Activated T-helper 1 cell treated with anti-CD3 and anti-CD28 coated beads, Interleukin-2, amount 50 U/mL, for 16 hours (primary cell): ENCODE measurements at places on chromosomes 13 and 19.

DNA sequence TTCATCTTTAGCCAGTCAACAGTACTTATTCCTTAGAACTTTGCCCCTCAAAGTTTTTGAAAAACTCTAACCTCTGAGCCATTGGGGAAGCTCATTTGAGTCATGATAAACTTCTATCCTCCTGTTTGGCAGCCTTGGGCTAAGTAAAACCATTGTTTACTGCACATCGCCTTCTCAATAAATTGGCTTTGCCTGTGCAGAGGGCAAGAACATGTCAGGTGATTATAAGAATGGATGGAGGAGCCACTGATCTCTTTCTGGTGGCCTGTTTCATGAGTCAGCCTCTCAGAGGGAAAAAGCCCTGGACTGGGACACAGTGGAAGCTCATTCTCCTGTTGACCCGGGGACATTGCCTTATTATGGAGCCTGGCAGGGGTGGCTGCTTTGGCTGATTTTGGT is 19.4 kb upstream of the PSG4 start:
- DNase-seq = no peak

DNA sequence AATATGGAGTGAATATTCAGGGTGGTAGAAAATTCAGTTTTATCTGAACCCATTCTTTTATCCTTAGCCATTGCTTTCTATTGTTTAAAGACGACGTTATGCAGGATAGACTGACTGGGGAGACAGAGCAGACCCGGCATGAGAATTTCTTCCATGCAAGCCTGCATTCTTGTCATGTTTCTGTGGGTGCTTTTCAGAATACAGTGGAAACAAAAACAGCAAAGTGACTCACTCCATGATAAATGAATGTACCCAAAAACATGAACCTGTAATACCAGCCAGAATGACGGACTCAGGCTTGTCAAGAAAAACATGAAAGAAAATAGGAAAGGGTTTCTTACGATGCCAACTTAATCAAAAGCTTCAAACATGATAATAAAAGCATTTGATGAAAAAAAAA is 924.0 kb downstream of the EFNB2 start:
- DNase-seq = no peak

GRCh38 chr19:33718651-33719254 is 77.9 kb upstream of the KCTD15 start:
- DNase-seq = no peak

GRCh38 chr13:72986197-72986596 is 72.6 kb upstream of the KLF5 start:
- no peak for DNase-seq

- DNase-seq = no peak
Observed at GRCh38 chr13:94269557-94269956, 209.9 kb downstream of the DCT start.

DNA sequence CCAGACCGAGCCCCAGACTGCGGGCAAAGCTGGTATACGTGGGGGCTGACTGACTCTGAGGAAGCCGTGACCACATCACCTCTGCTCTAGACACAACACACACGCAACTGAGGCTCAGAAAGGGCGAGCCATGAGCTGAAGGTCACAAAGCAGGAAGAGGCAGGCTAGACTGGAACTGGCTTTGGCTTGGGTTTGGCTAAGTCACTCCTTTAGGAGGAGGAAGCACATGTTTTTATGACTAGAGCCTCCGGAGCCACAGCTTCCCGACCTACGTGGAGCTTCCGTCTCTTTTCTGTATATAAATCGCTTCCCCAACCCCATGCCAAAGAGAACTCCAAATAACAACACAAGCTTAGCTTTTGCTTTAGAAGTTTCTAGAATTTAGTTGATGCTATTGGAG is 48.0 kb downstream of the RFX2 start:
- no peak for DNase-seq

GRCh38 chr19:3320354-3320670 is 46.1 kb upstream of the NFIC start:
- DNase-seq = no peak

GRCh38 chr13:56347014-56347413 is 793.7 kb upstream of the PRR20A start:
- DNase-seq = no peak

- DNase-seq = no peak
Observed at GRCh38 chr13:113398963-113399754, 35.2 kb upstream of the GRTP1 start.

DNA sequence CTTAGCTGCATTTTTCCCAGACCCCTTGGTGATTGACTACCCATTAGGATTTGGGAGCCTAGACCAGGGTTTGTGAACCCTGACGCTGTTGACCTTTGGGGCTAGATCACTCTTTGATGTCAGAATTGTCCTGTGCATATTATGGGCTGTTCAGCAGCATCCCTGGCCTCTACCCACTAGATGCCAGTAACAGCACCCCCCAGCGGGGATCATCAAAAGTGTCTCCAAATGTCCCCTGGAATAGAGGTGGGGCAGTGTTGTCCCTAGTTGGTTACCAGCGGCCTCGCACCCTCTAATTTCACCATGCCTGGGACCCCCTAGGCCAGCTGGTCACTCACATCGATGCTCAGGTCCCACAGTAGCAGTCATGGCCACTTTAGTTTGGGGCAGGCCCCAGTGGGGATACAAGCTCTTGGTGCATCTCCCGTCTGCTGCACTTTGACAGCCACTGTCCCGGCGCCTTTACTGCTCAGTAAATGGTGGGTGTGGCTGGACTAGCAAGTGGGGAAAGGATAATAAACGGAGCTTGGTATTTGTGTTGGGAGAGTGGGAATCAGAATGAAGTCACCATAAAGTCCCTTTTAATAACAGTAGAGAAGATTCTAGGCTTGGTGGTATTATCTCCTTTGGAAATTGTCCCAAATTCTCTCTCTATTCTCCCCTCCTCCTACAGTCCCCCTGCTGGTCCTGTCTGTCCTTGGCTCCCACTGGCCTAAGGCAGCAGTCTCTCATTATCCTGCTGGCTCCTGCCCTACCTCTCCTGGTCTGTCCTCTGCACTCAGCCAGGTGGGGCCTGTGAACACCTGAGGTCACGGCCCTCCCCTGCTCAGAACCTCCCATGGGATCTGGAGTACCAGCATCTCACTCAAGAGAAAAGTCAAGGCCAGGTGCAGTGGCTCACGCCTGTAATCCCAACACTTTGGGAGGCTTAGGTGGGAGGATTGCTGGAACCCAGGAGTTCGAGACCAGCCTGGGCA is 80.6 kb downstream of the SIPA1L3 start:
- no peak for DNase-seq

GRCh38 chr19:18698321-18699167 is 15.1 kb downstream of the CRTC1 start:
- DNase-seq = no peak

- DNase-seq = no peak
Observed at GRCh38 chr19:52935434-52935833, 12.2 kb upstream of the ZNF888 start.

GRCh38 chr13:94431574-94431973 is 47.9 kb downstream of the DCT start:
- no peak for DNase-seq

DNA sequence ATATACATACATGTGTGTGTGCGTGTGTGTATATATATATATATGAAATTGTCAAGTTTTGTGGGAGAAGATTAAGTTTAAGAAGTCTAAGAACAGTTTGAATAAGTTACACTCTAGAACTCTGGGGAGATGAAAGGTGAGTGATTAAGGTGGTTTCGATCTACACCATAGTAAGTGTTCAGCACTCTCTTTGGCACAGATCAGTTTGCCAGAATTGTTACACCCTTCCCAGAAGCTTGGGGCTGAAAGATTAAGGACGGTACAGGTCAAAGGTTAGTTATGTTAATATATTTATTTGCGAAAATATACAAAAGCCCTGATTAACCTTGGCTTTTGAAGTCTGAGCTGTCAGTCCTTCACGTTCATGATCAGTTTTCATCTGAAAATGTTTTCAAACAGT is 309.1 kb downstream of the KLF5 start:
- no peak for DNase-seq
